ENCODE measurements at places on chromosomes 3 and 15. TPM values are rescaled to one million over a fixed set of nuclear protein-coding genes. Genes with fewer than 3 reads are reported as not detected.

Gene CATSPER2
- total RNA-seq, result 3.8 TPM

- peaks cover 12% of the 10 kb centered on the region for H3K4me1 ChIP-seq
- no peaks in the 10 kb centered on the region for H3K27me3 ChIP-seq
- DNase-seq, result no peak
- no peaks in the 10 kb centered on the region for H3K36me3 ChIP-seq
These were observed 114.7 kb upstream of the TPM1 start for GRCh38 chr15:62927836-62928235.

- H3K36me3 ChIP-seq, result no peaks in the 10 kb centered on the region
- no peak overlapping the region for H3K4me3 ChIP-seq
- H3K27ac ChIP-seq, result no peak overlapping the region
- no peak for DNase-seq
- no peaks in the 10 kb centered on the region for H3K4me1 ChIP-seq
- no peaks in the 10 kb centered on the region for H3K27me3 ChIP-seq
These were observed 76.9 kb upstream of the EIF1B start for GRCh38 chr3:40232626-40233025.

- no peak for DNase-seq
- H3K27ac ChIP-seq, result no peak overlapping the region
- H3K27me3 ChIP-seq, result no peaks in the 10 kb centered on the region
- H3K36me3 ChIP-seq, result no peaks in the 10 kb centered on the region
- H3K4me1 ChIP-seq, result peaks cover 5% of the 10 kb centered on the region
These were observed 242.0 kb downstream of the MAGI1 start for GRCh38 chr3:65796676-65797075.

DNA sequence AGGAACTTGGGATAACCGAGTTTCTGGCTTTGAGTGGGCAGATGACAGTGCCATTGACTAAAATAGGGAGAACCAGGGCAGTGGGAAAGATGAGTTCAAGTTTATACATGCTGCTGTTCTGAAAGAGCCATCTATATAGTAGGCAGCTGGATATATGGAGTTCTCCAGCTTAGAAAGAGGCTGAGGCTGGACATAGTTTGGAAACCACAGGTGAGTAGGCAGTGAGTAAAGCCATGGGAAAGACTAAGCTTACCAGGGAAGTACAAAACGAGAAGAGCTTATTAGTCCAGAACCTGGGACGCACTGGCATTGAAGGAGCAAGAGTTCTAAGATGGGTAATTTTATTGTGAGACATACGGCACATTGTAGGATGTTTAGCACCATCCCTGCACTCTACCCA is 54.2 kb downstream of the MSL2 start:
- H3K27me3 ChIP-seq, result no peaks in the 10 kb centered on the region
- peak overlapping the region; percentile 37 for H3K27ac ChIP-seq
- no peak overlapping the region for H3K4me3 ChIP-seq
- DNase-seq, result no peak

GRCh38 chr3:65907232-65908130 is 131.2 kb downstream of the MAGI1 start:
- no peaks in the 10 kb centered on the region for H3K36me3 ChIP-seq
- H3K27me3 ChIP-seq, result no peaks in the 10 kb centered on the region
- no peak overlapping the region for H3K4me3 ChIP-seq
- no peak overlapping the region for H3K27ac ChIP-seq

GRCh38 chr3:188284455-188285212 is 130.7 kb downstream of the LPP start:
- H3K27me3 ChIP-seq, result no peaks in the 10 kb centered on the region
- H3K4me3 ChIP-seq, result no peak overlapping the region
- peaks cover 88% of the 10 kb centered on the region for H3K4me1 ChIP-seq
- peaks cover 4% of the 10 kb centered on the region for H3K36me3 ChIP-seq
- H3K27ac ChIP-seq, result peak overlapping the region; percentile 65
- DNase-seq, result no peak

DNA sequence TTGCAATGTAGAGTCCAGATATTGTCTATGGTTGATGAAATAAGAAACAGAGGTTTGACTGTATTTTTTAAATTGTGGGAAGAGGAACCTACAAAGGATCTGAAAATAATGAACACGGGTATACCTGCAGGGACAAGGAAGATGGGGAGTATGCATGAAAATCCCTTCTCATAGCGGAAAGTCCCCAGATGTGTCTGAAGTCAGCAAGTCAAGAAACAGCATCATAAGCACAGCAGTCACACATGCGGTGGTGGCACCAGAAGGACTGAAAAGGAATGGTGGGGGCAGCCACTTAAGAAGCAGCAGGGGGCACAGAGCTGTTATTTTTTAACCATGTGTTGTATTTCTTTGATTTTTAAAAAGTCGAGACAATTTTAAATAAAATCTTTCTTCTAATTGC is 4.7 kb downstream of the MRPS11 start:
- H3K4me1 ChIP-seq, result peaks cover 29% of the 10 kb centered on the region
- no peak overlapping the region for H3K4me3 ChIP-seq
- H3K27me3 ChIP-seq, result no peaks in the 10 kb centered on the region
- no peak for DNase-seq
- H3K27ac ChIP-seq, result no peak overlapping the region

- DNase-seq, result no peak
- no peaks in the 10 kb centered on the region for H3K27me3 ChIP-seq
- H3K4me1 ChIP-seq, result peaks cover 24% of the 10 kb centered on the region
- H3K27ac ChIP-seq, result peak overlapping the region; percentile 38
These were observed 27.3 kb downstream of the RBM6 start for GRCh38 chr3:49967291-49967690.
